ENCODE measurements at places on chromosomes 7 and 10.

- DNase-seq, result no peak
Measured at GRCh38 chr10:133276435-133277201, at the start of gene ADAM8. Gene ADAM8 (minus strand): TSS chr10:133276868. CDS start chr10:133276817, 51 bp downstream.

- DNase-seq, result no peak
Measured at GRCh38 chr7:80703272-80703671, 64.8 kb downstream of the CD36 start.

DNA sequence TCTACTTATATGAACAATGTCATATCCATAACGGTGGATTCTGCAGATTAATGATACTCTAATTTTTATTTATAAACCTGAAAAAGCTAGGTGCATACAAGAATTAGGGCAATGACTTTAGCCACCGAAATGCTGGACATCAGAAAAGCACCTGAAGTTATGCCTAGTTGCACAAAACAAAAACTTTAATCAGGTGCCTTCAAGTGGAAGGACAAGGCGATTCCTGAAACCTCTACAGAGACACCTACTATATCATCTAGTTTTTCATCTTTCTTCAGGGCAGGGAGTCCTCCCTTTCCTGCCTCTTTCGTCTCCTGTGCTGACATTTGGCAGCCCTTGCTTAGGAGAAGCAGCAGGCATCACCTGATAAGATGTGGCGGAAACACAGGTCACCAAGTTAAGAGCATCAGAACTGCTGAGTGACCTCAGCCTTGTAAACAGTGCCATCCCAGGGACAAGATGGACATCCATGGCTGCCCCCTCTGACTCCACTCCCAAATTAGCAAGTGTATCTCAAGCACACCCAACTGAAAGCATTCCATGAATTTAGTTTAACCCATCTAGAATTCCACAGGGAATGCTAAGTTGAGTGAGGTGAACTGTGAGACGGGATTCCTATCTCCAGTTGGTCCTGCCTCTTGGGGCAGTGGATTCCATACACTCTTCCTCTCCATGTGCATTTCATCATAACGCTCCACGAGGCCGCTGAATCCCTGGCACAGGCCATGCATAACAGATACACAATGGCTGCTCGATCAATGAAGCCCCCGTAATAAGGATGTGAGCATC, 5.8 kb downstream of the ITPRIP start:
- no peak for DNase-seq

GRCh38 chr7:142463401-142463850, 205.6 kb upstream of the PRSS58 start:
- DNase-seq, result no peak

DNA sequence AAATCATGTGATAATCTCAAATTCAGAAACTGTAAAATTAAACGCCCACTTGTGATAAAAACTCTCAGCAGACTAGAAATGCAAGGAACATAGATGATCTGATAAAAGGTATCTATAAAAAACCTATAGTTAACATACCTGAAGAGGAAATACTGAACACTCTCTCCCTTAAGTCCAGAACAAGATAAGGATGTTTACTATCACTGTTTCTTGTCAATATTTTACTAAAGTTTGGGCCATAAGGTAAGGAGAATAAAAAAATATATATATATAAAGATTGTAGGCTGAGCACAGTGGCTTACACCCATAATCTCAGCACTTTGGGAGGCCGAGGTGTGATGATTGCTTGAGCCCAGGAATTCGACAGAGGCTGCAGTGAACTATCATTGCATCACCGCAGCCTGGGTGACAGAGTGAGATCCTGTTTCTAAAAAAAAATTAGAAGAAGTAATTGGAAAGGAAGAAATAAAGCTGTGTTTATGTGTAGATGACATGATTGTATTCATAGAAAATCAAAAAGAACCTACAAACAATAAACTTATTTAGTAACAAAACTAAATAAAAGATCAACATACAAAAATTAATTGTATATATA, 28.4 kb downstream of the MPLKIP start:
- DNase-seq, result no peak

GRCh38 chr7:26284477-26284876, 7.2 kb upstream of the SNX10 start:
- no peak for DNase-seq

DNA sequence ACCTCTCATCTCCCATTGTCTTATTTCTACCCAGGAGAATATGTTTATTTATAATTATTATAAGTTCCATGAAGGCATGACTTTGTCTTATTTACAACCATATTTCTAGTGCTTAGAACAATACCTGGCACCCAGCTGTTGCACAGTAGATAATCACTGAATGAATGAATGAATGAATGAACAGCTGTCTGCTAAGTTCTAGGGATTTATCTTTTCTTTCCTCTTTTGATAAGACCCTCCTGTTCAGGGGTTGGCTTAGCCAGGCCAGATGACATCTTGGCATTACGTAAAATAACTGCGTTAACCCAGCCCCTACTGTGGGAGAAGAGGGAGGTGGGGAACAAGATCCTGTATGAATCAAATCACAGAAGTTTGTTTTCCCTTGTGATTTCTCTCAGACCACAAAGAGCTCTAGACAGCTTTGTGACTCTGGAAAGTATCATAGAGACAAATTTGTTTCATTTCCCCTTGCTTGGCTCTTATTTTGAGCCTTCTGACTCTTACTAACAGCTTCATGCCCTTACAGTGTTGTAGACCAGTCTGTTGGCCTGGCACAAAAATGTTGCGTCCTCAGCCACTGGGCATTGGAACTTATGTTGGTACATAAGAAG, 8.4 kb downstream of the ZNF862 start:
- DNase-seq, result no peak

DNA sequence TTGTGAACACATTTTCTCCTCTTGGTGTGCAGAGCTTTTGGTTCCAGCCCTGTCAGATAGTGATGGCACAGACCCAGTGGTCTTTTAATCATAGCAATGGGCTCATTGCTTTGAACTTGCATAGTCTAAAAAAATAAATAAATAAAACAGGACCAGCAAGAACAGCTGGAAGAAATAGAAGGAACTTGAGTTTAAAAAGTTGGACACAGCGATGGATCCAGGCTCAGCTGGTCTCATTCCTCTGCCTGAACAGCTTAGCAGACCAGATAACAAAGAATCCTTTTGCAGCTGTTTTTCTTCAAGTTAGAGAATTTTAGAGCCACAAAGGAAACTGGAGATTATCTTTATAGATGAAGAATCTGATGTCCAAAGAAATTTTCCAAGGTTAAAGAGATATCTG, 1005.6 kb downstream of the LRMDA start:
- DNase-seq, result no peak

DNA sequence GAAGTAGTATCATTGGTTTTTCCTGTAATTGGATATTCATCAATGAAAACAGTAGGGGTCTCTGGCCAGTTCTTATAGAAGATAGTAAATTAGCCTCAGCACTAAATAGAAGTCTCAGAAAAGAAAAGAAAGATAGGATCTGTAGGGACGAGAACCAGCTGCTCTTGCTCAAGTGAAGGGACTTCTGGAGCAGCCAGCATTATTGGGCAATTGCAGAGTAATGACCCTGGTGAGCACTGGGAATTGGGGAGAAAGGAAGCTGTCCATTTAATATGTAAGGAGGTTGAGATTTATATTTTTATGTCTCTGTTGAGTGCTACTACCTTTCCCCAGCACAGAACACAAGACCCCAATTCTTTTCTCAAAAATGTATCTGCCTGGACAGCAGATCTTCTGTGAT, 61.2 kb upstream of the WNT16 start:
- DNase-seq, result no peak

GRCh38 chr10:27391325-27391724, 112.8 kb upstream of the RAB18 start:
- DNase-seq, result no peak

GRCh38 chr7:40656349-40656748, 521.5 kb downstream of the SUGCT start:
- no peak for DNase-seq

DNA sequence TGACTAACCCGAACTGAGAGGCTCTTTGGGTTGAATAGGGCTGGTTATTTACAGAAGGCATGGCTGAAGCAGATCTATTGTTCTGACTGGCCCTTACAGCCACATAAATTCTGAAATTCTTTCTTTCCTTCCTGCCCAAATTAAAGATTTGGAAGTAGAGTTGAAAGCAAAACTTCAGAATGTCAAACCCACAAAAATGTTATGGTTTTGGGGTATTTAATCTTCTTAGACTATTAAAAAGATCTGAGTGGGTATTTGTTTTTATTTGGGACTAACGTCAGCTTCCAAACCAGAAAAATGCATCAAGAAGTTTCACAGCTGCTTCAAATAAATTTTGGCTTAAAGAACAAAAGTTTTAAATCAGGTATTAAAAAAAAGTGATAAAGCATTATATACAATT, 124.5 kb downstream of the AHR start:
- no peak for DNase-seq

GRCh38 chr10:2927958-2928840, 139.1 kb upstream of the PFKP start:
- peak; percentile 52 for DNase-seq

- DNase-seq, result no peak
Measured at GRCh38 chr7:87671-88070, 104.7 kb upstream of the FAM20C start.

DNA sequence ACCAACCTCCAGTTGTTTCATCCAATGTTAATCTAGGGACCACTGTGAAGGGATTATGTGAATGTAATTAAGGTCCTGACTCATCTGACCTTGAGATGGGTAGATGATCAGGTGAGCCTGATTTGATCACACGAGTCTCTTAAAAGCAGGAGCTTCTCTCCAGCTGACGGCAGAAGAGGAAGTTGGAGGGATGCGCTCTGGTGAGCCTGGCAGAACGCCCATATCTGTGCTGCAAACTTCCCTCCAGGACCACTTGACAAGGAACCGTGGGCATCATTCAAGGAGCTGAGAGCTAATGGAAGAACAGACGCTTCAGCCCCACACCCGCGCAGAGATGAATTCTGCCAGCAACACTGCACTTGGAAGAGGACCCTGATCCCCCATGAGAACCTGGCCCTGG, 642.4 kb downstream of the TNS3 start:
- no peak for DNase-seq

DNA sequence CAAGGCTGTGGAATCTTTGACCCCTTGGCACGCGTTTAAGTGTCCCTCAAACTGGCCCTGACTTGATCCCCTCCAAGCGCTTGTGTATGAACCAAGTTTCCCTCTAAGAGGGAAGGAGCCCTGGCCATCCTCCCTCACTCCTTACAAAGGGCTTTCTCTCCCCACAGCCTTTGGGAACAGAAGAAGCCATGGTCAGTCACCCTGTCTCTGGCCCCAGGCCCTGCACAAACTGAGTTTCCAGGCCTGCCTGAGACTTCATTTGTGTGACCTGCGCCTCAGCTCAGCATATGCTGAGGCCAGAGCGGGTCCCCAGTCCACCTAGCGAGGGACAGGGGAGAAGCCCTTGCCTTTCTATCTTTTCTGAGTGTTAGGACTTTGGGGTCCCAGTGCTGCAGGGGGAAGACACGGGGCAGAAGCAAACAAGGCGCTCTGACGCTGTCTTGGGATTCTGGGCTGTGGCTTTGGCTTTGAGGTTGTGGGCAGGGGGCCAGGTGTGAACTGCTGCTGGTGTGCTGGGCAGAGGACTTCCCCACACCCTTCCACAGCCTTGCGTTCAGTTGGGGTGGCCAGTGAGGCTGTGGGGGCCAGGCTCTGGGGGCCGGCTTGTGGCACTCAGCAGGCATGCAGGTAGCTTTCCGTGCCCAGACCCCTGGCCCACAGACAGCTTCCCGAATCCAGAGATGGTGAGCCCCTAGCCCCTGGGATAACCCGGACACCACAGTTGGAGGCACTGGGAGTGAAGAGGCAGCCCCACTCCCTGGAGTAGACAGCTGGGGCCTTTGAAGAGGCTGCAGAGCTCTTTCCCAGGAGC, 1.5 kb downstream of the RET start:
- DNase-seq, result no peak

DNA sequence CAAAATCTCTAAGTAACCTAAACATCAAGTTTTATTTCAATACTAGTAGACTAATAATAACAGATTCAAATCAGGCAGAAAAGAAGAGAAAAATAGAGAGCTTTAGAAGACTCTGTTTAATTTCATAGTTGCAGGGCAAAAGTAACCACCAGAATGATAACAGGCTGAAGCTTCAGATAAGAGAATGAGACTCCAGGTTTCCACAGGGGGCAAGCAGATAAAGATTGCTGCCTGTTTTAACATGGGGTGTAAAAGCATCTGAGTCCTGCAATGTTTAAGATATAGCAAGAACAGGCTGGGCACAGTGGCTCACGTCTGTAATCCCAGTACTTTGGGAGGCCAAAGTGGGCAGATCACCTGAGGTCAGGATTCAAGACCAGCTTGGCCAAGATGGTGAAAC, 11.0 kb downstream of the CROT start:
- DNase-seq, result no peak

GRCh38 chr7:100705320-100705752, 585 bp upstream of the POP7 start:
- peak; percentile 44 for DNase-seq

GRCh38 chr10:116995648-116996047, 9.3 kb downstream of the SHTN1 start:
- DNase-seq, result no peak

GRCh38 chr7:121862591-121862990, 10.4 kb upstream of the PTPRZ1 start:
- no peak for DNase-seq

DNA sequence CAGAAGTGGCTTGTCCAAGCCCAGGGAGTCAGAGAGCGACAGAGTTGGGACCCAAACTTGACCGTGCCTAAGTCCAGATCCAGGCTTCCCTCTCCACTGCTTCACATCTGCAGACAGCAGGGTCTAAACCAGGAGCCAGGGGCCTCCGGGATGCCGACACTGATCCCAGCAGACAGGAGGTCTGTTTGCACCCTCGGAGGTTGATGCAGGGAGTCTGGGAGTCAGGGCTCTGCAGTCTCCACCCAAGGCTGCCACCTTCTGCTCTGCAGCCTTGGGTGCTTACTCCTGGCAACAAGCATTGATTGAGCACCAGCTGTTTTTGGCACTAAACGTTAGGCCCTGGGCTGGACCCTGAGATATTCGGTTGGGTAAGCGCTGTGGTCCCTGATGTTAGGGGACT, 21.0 kb downstream of the ELFN1 start:
- no peak for DNase-seq

DNA sequence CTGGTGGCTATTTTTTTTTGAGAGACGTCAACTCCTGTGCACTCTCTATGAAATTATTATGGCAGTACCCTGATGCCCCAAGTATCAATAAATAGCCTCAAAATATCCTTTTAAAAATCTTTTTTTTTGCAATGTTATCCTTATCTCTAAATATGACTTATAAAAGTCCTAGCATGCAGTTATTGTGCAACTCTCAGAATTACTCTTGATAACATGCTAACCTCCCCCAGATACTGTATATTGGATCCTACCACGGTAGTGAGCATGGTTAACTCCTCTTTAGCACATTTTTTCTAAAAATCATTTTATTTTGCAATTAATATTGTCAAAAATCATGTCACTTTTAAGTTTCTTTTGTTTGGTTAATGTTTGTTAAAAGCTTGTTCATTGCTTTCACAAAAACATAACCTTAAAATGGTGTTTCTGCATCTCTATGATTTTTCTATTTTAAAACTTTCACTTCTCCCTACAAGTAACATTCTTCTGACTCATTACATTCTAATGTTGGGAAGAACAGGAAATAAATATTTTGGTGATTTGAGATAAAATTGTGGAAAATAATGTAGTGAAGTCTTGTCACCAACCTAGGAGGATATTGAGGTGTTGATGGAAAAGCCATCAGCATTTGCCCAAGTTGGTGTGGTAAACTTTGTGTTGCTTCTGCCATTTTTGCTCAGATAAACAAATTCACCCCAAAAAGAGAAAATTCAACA, 42.1 kb upstream of the ADRA2A start:
- no peak for DNase-seq

- DNase-seq, result no peak
Measured at GRCh38 chr7:116327752-116328151, 117.4 kb downstream of the TES start.

- DNase-seq, result no peak
Measured at GRCh38 chr7:116569737-116570136, 44.9 kb downstream of the CAV1 start.

GRCh38 chr10:20596911-20597310, 300.2 kb downstream of the NEBL start:
- DNase-seq, result no peak

Data from NCI-H2107 (cell line).